ENCODE measurements at places on chromosomes 6 and 20.

DNA sequence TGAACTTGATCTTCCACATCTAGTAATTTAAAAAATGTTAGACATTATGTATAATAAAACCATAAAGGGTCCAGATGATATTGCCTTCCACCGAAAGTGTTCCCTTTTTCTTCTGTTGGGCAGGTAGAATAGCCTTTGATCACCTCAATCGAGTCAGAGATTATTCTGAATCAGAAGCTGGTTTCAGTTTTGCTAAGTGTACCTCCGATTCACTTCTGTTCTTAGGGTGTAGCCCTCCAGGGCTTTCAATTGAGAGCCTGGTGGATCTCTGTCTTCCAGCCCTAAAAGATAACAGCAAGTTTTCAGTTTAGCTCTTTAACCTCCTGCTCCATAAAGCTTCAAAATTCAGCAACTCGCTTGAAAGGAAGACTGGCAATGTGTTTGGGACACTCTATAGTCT lies 21.1 kb upstream of the AIG1 start:
- DNase-seq: no peak

- no peak for DNase-seq
Measured at GRCh38 chr6:125637207-125637606, 112.2 kb upstream of the HEY2 start.

DNA sequence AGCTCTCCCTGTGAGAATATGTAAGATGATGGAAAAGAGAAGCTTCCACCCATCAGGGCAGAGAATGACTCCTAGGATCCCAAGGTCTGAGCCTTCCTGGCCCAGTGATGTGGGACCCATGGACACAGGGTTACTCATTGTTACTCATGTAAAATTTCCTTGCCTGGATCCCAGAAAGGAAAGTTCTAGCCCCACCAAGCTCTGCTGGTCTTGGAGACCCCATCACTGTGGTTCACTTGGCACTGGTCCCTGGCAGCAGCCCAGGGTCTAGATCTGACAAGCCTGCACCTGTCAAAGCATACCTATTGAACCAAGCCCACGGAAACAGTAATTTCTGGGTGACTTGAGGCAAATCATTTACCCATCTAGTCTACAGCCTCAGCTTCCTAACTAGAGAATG lies 22.1 kb downstream of the MDGA1 start:
- no peak for DNase-seq

GRCh38 chr6:52364480-52365166 lies 2.7 kb downstream of the PAQR8 start:
- DNase-seq: no peak

Data from neuronal stem cell (in vitro differentiated cells).